ENCODE measurements at places on chromosomes 7 and 10.

DNA sequence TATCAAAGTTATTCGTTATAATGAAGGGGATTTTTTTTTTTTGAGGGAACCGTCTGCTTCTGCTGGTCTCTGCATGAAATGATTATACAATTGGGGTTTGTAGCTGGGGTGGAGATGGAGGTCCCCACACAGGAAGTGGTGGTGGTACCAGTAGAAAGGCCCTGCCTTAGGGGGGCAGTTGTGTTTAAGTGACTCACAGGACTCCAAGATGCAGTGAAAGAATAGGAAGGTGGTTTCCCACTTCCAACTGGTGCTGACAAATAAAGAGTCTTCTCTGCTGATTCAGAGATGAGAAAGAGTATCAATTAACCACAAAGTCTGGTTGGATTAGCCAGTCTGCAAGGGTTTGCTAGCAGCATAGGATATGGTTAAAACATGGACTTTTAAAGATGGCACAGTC is 376.0 kb downstream of the SORCS3 start:
- DNase-seq = no peak

DNA sequence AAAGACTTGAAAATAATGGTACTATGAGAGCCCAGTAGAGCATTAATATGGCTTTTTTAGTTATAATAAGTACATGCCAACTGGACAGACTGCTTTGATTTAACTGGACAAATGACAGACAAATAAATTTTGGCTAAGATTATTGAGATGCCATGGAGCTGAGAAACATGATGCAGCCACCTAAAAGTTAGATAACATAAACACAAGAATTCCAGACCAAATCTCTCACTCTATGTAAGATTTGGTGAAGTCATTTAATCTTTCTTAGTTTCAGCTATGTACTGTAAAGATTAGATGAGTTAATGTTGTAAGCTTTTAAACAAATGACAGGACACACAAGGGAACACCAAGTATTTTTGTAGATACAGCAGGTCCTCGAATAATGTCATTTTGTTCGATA is 118.2 kb downstream of the CACNA2D1 start:
- no peak for DNase-seq

- DNase-seq = no peak
Measured at GRCh38 chr7:90194911-90195809, 16.4 kb upstream of the STEAP2 start.

GRCh38 chr10:114498413-114499111 is 94.3 kb upstream of the AFAP1L2 start:
- no peak for DNase-seq

- DNase-seq = no peak
Measured at GRCh38 chr10:24307696-24308485, 99.0 kb downstream of the KIAA1217 start.

DNA sequence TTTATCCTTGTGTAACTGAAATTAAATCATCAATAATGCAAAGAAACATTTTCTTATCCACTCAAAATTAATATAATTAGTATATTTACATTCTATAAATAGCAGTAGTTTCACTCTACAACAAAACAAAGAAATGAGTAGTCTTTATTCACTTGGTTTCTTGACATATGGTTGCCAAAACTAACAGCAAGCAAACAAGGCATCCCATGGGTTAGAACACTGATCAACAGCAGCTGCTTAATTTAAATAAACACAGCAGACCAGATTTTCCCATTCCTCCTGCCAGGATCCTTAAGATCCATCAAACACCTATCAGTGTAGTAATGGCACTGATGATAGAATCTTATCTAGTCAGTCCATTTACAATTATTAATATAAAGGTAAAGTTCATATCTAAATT is 22.1 kb downstream of the NCAPG2 start:
- DNase-seq = no peak

- no peak for DNase-seq
Measured at GRCh38 chr7:131031099-131031868, 296.4 kb upstream of the MKLN1 start.

- no peak for DNase-seq
Measured at GRCh38 chr7:92657391-92657790, 67.2 kb upstream of the FAM133B start.

DNA sequence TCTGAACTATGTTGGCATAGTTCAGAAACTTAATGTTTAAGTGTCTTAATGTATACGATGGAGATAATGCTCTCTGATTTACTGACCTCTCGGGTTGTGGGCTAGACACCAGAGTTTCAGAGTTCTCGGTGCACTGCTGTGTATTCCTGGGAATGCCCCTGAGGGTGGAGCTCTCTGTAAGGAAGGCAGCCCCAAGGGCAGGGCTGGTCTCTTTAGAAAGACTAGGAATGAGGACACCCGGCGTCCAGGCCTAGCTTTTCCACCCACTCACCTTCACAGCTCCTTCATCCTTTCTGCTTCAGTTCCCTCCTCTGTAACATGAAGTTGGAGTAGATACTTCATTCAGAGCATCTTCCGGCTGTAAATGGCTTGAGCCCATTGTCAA is 536.6 kb upstream of the GALNT17 start:
- DNase-seq = no peak

- DNase-seq = no peak
Measured at GRCh38 chr7:156669035-156669828, 28.7 kb downstream of the RNF32 start.

- DNase-seq = no peak
Measured at GRCh38 chr7:131124001-131124629, 203.6 kb upstream of the MKLN1 start.

DNA sequence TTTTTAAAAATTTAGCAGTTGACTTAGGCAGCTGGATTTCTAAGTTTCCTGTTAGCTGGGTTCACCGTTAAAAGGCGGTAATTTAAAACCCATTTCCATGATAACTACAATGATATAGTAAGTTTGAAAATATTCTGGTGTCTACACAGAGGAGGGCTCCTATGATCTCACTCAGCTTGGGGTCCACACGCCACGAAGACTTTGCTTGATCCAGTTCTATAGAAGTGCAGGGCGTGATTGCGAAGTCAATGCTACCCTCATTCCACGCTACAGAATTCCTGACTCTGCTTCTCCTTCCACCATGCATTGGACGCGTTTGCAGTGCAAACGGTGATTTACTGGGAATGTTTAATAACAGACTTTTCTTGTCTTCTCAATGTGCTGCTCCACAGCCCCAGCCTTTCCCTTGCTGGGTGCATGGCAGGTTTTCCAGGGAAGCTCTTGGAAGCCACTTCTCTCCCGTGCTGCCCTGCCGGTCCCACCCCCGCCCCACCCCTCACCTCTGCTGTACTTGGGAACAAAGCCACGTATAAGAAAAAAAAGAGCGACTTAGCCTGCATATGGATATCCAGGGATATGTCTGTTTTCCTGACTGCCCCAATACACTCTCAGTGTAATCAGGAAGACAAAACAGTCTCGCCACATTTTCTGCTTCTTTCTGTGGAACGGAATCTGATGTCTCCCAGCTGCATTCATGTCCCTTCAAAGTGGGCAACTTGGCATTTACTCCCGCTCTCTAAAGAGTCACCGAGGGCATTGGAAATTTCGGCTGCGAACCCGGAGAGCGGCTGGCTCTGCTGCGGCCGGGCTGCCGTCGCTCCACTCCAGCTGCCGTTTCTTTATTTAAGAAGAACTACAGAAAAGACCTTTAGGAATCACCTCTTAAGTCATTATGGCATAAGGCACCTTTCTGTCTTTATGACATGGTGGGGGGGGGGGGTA is 434.4 kb upstream of the MGMT start:
- no peak for DNase-seq

DNA sequence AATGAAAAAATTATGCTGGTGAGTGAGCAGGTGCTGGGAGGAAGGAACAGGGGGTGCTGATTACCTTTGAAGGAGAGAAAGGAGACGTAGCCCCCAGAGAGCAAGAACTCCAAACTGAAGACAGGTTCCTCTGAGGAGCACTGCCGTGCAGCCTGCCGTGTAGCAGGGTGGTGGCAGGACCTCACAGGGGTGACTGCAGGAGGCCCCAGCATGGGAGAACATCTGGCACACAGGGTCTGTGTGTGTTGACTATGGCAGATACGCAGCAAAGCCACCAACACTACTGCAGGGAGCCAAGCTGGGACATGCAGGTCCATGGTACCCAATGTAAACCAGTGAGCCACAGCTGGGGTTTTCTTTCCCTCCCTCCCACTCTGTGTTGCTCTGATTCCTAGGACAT is 192.1 kb upstream of the PDE1C start:
- DNase-seq = no peak

DNA sequence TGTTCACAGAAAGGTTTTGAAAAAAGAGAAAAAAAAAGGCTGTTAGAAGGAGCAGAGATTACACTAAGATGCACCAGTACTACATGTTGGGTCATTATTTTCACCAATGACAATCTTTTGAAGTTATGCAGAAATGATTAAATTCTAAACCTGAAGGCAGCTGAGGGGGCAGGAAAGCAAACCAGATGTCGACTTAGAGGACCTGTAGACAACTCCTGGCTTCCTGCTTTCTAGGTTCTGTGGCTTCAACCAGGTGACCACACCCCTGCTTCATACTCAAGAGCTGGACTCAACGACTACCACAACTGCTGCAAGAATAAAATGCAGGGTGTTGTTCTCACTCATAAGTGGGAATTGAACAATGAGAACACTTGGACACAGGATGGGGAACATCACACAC is 30.0 kb downstream of the MYOF start:
- DNase-seq = no peak

- DNase-seq = no peak
Measured at GRCh38 chr7:82286096-82286797, 157.3 kb downstream of the CACNA2D1 start.

GRCh38 chr7:18927134-18927533 is 190.3 kb downstream of the TWIST1 start:
- no peak for DNase-seq

DNA sequence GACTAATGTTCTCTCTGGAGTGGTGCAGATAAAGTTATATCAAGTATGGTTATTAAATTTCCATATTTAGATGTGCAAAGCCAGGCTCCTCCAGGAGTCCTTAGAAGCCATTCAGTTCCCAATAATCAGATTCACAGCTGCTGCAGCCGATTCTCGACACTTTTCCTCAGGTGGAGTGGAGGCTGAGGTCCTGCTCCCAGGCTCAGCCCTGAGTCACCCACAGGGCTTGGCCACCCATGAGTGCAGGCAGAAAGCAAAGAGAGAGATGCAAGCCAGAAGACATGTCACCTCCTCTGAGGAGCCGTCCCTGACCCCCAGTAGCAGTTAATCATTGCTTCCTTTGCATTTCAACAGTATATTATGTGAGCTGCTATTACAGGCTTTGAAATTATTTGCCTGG is 36.3 kb upstream of the NANOS1 start:
- no peak for DNase-seq

- DNase-seq = no peak
Measured at GRCh38 chr7:18792871-18793595, 297.5 kb downstream of the HDAC9 start.

- no peak for DNase-seq
Measured at GRCh38 chr7:21867226-21867625, 78.5 kb downstream of the CDCA7L start.

DNA sequence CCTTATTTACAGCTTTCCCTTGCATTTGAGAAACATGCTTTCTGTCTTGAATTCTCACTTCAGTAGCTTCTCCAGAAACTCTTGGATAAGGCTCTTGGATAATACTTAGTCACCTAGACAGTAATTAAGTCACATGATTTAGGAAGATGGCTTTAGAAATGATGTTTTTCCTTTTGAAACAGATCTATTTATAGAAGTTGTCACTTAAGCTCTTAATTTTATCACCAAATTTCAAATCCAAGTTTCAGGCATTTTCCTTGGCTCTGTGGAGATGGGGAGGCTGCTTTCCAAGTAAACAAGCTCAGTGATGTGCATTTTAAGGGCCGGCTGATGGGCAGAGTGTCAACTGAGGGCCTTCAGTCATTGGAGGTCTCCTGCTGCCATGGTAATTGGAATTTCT is 130.3 kb downstream of the SRI start:
- DNase-seq = no peak

DNA sequence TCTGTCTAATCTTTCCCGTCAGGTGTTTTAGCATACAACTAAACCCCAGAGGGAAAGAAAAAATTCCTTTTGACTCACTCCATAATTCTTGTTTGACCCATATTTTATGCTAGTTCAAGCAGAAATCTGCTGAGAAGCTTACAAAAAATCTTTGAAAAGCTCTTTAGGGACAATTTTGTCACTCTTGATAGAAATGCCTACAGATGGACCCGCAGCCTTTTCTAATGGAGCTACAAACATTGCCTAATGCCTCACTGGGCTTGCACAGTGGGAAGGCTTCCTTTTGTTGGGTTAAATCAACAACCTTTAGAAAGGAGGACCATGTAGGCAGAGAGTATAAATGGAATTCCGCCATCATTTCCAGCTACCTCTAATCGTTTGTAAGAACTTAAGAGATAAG is 344.5 kb downstream of the PCLO start:
- DNase-seq = no peak

- DNase-seq = no peak
Measured at GRCh38 chr10:63217120-63217605, 84.0 kb downstream of the NRBF2 start.

GRCh38 chr7:73960548-73960947 is 67.4 kb upstream of the ELN start:
- DNase-seq = no peak

DNA sequence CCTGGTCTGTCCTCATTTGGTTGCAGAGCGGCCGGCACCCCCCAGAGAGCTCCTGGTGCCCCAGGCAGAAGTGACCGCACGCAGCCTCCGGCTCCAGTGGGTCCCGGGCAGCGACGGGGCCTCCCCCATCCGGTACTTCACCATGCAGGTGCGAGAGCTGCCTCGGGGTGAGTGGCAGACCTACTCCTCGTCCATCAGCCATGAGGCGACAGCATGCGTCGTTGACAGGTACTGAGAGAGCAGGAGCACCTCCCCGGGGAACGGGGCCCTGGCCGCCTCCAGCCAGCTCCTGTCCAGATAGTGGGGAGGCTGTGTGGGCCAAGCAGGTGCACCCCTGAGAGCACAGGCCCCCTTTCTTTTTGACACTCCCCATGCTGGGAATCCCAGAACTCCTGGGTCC is 532.9 kb upstream of the FOXK1 start:
- no peak for DNase-seq

- DNase-seq = no peak
Measured at GRCh38 chr7:158033196-158033595, 554.4 kb downstream of the PTPRN2 start.

GRCh38 chr7:22647451-22648257 is 79.3 kb upstream of the IL6 start:
- DNase-seq = no peak

DNA sequence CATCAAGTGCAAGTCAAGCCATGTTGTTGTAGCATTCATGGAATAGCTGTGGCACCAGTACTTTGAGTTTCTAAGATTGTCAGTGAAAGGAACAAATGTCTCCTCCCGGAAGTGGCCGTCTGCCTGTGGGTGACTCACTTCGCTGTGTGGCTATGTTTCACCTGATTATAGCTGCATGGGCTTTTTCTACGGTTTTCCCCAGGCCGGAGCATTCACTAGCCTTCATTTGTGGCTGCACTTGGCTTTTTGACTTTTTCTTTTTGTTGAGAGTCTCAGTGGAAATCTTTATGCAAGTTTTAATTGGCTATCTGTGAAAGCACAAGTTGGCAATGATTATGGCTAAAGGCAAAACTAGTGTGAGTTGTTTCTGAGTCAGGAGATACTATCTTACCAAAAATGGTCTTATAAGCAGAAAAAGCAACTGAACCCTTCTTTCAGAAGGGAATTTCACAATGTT is 35.0 kb downstream of the SRI start:
- DNase-seq = no peak

Data from stimulated activated CD8-positive, alpha-beta memory T cell treated with anti-CD3 and anti-CD28 coated beads, Interleukin-4, amount 100 ng/mL, for 1 hour (primary cell).